ENCODE measurements at places on chromosomes 11 and 22.

- DNase-seq, result no peak
Measured at GRCh38 chr22:27930331-27931060, 11.4 kb upstream of the PITPNB start.

DNA sequence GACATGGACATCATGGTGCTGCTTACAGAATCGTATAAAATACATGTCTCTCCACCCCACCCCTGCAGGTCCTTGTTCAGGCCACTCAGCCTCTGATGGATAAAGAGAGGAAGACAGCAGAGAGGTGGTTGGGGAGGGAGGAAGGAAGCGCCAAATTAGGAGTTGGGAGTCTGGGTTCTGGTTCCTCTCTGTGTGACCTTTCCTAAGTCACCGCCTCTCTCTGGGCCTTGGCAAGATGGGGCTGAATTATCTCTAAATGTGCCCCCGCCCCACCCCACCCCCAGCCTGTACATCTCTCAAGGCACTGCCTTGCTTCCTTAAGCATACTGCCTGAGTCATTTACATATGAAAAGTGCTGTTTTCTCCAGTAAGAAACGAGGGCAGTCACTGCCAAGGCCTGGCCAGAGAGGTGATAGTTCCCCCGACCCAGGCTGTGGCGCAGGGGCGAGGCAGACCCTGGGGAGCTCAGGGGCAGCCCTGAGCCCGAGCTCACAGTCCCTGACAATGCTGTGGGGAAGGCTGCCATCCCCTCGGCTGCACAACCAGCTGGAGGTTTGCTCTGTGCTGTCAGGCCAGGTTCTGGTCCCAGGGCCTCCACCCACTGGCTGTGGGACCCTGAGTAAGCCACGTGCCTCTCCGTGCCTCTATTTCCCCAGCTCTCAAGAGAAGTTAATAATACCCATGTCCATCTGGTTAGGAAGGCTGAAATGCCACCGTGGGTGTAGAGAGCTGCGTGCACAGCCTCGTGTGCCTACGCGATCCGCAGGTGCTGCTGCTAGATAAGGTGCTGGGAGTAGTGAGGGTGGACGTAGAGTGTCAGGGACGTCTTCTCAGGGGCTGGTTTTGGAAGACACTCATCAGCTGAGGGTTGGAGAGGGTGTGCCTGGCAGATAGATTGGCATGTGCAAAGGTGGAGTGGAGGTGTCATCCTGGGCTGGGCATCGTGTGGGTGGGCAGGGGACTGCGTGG, 55.3 kb downstream of the CACNA1I start:
- DNase-seq, result no peak

GRCh38 chr22:17097701-17098100, 12.9 kb downstream of the IL17RA start:
- no peak for DNase-seq

GRCh38 chr11:59141191-59141590, 1.5 kb upstream of the FAM111A start:
- no peak for DNase-seq

DNA sequence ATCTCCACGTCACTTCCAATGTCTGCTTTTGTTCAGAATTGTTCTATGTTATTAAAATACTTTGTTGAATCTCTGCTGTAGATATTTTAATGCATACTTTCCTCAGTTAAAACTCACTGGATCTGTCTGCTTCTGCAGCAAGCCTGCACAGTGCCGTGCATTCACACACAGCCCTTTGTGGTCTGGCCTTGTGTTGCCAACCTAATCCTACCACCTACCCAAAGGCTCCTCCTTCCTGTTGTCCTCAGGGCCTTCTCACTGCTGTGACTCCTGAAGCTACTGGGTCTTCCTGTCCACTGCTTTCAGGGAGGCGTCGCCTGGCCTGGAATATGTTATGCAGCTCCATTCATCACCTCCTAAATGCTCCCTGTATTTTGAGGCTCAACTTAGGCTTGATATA, 67.0 kb downstream of the PPP6R3 start:
- no peak for DNase-seq

- DNase-seq, result no peak
Measured at GRCh38 chr22:37043209-37043827, 8.2 kb upstream of the KCTD17 start.

GRCh38 chr11:123371506-123372297, 58.4 kb upstream of the GRAMD1B start:
- no peak for DNase-seq

- no peak for DNase-seq
Measured at GRCh38 chr11:64694821-64695365, 28.1 kb downstream of the NRXN2 start.

DNA sequence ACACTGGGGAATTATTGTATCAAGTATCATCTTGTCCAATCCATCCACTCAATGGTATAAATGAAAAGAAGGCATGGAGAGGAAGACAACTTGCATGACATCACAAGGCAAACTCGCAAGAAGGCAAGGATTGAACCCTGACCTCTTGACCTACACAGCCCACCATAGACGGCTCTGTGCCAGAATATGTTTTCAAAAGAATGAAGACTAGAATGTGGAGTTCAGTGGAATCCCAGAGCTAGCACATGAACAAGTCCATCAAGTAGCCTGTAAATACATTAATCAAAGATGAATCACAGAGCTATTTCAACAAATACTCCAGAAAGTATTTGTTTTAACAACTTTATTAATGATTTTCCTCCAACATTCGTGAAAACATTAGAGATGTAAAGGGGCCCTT, 189.7 kb downstream of the GUCY1A2 start:
- no peak for DNase-seq

- DNase-seq, result no peak
Measured at GRCh38 chr11:126101251-126101929, 38.7 kb upstream of the CDON start.

DNA sequence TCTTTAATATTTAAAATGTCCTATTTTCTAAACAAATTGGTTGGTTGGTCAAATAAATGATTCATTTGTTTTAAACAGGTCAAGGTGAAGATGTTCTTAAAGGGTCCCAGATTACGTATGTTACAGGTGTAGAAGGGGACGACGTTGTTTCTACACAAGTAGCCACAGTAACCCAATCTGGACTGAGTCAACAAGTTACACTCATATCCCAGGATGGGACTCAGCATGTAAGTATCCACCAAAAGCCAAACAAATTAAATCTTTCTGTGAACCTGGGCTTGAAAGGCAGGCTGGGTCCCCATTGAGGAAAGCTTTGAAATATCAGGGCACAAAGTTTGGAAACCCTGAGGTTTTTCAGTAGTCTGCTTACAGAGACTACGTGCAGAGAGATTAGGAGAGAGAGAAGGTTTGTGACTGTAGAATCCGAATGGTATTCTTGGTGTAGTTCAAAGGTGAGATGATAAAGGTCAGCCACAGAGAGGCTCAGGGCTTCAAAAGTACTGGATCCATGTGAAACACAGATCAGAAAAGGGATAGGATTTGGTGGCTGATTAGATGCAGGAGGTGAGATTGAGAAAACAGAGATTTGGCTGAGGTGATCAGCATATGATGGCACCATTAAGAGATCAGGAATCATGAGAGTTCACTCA, 51.7 kb downstream of the ZNF143 start:
- no peak for DNase-seq

- no peak for DNase-seq
Measured at GRCh38 chr11:134762248-134763029, 350.4 kb upstream of the B3GAT1 start.

DNA sequence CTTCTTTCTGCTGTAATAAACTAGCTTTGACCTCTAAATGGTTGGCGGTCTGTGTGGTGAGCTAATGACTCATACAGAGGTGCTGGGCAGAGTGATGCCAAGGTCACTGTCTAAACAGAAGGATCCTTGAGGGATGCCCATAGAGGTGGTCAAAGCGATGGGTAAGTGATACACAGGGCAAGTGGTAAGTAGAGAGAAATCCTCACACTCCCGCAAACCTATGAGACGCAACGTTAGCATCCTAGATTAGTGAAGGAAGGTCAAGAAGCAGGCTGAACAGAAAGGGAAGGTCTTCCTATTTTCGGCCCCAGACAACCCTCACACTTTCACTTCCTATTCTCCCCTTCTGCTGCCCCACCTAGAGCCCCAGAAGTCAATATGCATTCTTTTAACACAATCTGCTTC, 65.6 kb upstream of the SESN3 start:
- no peak for DNase-seq

DNA sequence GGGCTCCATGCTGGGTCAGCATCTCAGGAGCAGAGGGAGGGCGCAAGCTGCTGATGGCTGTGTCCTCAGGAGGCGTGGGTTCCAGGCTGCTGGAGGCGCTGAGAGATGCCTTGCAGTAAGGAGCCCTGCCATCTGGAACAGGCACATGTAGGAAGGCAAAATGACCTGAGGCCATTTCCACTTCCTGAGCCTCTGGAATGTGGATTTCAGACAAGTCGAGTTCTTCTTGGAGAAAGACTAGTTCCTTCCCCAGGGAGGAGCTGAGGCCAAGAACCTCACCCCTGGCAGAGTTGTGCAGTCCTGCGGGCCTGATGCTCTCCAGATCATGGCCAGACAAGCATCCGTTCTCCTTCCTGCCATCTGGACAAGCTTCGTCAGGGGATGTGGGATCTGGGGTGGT, 19.3 kb downstream of the HPS4 start:
- no peak for DNase-seq

GRCh38 chr11:44883277-44883676, 67.4 kb downstream of the TP53I11 start:
- DNase-seq, result no peak

- no peak for DNase-seq
Measured at GRCh38 chr11:1000357-1001278, 35.9 kb downstream of the MUC6 start.

- no peak for DNase-seq
Measured at GRCh38 chr22:36926309-36926708, 12.9 kb downstream of the CSF2RB start.

GRCh38 chr11:34512840-34513681, 533 bp downstream of the ELF5 start:
- peak; percentile 23 for DNase-seq

DNA sequence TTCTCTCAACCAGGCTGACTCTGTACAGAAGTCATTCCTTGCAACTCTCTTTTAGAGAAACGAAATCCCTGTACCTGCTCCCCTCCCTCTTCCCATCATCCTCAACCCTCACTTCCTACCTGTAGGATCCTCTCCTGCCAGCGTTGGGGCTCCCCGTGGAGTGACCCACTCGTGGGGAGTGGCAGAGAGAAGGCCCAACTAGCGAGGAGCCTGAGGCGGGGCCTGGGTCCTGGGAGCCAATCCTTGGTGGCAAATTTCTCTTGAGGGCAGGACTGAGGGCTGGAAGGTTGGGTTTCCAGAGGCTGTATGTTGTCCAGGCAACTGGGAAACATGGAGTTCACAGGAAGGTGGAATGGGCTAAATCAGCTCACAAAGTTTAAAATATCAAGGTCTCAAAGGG, 10.4 kb downstream of the NHERF4 start:
- DNase-seq, result no peak

GRCh38 chr11:27388869-27389268, 25.9 kb upstream of the CCDC34 start:
- no peak for DNase-seq

- DNase-seq, result no peak
Measured at GRCh38 chr11:60878245-60879101, 11.1 kb downstream of the ZP1 start.

- no peak for DNase-seq
Measured at GRCh38 chr11:34893416-34893815, 22.8 kb downstream of the APIP start.

- DNase-seq, result no peak
Measured at GRCh38 chr22:26161746-26162145, 7.5 kb upstream of the SEZ6L start.

DNA sequence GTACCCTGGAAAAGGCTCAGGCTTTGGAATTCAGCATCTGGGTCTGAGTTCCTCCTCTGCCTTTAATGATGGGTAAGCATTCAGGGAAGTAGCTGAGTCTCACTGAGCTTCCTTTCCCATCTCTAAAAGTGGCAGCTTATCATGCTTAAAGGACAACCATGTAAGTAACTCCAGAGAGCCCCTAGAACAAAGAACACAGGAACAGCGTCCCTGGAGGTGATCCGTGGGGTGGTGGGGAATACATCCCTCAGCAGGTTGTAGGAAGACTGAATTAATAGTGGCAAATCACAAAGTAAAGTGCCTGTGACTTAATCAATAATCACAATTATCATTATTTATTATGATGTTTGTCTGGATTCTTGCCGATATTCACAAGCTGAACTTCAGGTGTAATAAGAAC, 114.7 kb upstream of the ISX start:
- no peak for DNase-seq

- DNase-seq, result no peak
Measured at GRCh38 chr11:103594283-103594682, 442.2 kb upstream of the DDI1 start.

All from stimulated activated CD8-positive, alpha-beta memory T cell treated with anti-CD3 and anti-CD28 coated beads, Interleukin-15, amount 100 ng/mL, for 48 hours (primary cell).